ENCODE measurements at places on chromosomes 11 and 22.

- no peak for DNase-seq
Measured at GRCh38 chr11:73950869-73951710, at the start of gene DNAJB13. DNAJB13 (plus strand) TSS chr11:73951026; CDS start chr11:73951070, 44 bp downstream.

- no peak for DNase-seq
Measured at GRCh38 chr11:119229741-119230140, 23.6 kb downstream of the CBL start.

DNA sequence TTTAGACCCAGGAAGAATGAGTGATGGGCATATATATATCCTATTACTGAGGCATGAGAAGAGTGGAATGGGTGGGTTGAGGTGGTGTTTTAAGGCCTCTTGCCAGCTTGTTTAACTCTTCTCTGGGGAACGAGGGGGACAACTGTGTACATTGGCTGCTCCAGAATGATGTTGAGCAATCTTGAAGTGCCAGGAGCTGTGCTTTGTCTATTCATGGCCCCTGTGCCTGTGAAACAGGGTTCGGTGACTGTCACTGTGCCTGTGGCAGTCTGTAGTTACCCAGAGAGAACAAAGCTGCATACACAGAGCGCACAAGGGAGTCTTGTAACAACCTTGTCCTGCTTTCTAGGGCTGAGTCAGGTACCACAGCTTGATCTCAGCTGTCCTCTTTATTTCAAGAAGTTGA, 11.7 kb downstream of the LIMK2 start:
- no peak for DNase-seq

- no peak for DNase-seq
Measured at GRCh38 chr22:36386900-36387708, 663 bp downstream of the MYH9 start.

DNA sequence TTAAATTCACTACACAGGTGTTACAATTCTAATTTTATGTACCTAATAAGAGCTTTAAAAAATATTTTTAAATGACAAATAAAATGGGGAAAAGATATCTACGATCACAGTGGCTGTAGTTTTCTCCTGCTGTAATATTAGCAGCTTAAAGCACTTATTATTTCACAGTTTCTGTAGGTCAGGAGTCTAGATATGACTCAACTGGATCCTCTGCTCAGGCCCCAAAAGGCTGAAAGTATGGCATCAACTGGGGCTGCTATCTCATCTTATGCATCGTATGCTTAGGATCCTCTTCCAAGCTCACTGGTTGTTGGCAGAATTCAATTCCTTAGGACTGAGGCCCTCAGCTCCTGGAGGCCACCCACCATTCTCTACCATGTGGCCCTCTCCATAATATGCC, 12.8 kb downstream of the FBXO3 start:
- no peak for DNase-seq

DNA sequence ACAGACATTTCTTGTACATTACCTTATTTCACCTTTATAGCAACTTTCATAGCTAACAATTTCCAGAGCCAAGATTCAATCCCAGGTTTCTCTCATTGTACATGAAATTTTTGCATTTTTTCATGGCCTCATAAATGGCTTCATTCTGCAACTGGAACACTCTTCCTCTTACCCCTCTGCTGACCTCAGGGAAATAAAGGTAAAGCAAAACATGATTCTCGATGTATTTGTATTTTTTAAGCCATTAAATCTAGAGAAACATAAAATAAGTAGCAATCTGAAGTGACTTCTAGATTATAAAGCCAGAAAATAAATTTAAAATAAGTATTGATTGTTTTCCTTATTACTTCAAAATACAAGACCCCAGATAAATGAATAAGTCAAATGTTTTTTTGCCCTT, at the start of gene OR5T2:
Gene OR5T2 (minus strand): TSS at position 101 of the 400 bp plus-strand sequence. CDS start 1,193 bp downstream, outside the sequence.
- DNase-seq = no peak

Data from hippocampal formation (tissue), 2 donors.